ENCODE measurements at places on chromosomes 2 and 18. TPM values are rescaled to one million over a fixed set of nuclear protein-coding genes. Genes with fewer than 3 reads are reported as not detected.

The CASP10 gene
- total RNA-seq: 0.48 TPM

The OLA1 gene
- total RNA-seq: 126 TPM

The DPP10 gene
- total RNA-seq: not detected

The WNT10A gene
- total RNA-seq: 2.9 TPM

The CD207 gene
- total RNA-seq: not detected

The ASPRV1 gene
- 0.71 TPM for total RNA-seq

The GPR45 gene
- not detected for total RNA-seq

DNA sequence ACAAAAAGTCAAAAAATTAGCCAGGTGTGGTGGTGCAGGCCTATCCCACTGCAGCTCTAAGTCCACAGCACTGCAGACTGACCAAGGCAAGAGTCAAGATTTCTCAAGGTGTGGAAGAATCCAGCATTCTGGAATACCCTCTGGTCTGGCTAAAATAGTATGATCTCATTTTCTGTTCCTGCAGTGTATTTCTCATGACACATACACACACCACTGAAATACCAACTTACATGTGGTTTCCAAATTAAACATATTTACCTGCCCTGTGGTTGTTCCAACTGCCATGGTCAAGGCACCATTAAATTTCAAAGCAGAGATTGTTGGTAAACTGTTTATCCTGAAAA lies 30.9 kb downstream of the NOL10 start:
- DNase-seq: no peak

DNA sequence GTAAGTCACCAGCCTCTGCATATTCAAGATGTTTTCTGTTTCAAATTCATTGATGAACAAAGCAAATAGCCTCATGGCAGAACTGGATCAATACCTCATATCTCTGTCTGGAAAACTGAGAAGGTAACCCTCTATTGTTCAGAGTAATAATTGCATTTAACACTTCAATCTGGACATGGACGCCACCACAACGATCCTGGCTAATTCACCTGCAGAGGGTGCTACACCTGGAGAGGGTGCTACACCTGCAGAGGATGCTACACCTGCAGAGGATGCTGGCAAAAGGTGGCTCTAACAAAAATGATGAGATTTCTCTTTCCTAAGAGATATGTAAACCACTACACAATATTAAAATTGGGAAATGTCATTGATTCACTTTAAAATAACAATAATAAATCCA lies 183.1 kb upstream of the HNRNPA3 start:
- no peak for DNase-seq
